Frontal cortex (tissue), 4 donors: ENCODE measurements at places on chromosomes 7 and 10.

GRCh38 chr7:127793582-127793981, 141.6 kb downstream of the SND1 start:
- DNase-seq: no peak

DNA sequence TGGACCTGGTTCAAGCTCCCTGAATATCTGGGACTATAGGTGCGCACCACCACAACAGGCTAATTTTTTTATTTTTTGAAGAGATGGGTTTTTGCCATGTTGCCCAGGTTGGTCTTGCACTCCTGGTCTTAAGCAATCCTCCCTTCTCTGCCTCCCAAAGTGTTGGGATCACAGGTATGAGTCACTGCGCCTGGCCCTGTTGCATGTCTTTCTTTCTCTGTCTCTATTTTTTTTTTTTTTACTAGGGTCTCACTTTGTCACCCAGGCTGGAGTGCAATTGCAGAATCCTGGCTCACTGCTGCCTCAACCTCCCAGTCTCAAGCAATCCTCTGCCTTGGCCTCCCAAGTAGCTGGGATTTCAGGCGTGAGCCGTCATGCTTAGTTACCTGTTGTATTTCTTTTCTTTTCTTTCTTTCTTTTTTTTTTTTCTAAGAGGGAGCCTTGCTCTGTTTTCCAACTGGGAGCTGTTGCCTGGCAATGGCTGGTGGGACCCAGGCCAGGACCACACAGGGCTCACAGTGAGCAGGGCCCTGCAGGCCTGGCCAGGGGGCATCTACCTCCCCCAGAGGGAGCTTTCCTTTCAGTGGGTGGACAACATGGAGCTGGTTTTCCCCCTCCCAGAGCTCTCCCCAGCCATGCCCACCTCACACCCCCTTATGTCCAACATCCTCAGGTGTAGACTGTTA, 6.0 kb downstream of the MYL7 start:
- no peak for DNase-seq

DNA sequence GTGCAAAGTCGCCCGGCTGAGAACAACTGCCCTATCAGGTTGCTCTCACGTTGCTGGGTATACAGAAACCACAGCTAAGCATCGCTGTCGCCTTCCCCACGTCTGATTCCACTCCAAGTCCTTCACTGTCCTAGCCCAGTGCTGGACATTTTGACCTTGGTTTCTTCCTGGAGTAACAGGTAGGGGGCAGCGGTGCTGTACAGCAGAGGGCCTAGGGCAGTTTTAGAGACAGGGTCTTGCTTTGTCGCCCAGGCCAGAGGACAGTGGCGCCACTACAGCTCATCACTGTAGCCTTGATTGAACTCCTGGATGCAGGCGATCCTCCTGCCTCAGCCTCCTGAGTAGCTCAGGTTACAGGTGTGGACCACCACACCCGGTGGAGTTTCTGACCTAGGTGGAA, 2.6 kb downstream of the CLDN15 start:
- no peak for DNase-seq

DNA sequence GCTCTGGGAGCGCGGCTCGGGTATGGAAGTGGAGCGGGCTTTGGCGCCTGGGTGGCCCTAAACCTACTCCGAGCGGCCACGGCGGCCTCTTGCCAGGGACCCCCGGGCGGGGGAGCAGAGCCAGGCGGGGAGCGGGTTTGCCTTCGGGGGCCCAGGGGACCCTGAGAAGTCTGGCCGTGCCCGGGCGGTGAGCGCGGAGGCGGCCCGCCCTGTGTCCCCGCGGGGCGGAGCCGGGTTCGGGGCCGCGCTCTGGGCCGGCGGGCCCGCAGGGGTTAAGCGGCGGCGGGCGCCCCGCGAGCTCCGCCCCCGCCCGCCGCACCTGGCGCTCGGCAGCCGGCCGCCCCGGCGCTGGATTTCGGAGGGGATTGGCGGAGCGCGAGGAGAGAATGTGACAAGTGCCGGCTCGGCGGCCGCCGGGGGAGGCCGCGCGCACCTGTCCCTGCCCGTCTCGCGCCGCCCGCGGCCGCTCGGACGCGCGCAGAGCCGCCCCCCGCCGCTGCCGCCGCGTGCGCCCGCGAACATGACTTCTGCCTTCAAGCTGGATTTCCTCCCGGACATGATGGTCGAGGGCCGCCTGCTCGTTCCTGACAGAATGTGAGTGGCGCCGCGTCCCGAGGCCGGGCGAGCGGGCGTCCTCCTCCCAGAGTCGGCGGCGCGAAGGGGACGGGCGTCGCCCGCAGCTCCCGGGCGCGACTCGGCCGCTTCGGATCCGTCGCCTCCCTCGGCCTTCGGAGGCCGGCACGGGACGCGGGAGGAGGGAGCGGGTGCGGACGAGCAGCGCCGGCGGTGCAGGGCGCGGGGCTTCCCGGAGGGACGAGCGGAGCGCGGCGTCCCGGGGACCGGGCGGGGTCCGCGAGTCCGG, at the start of gene CELF2:
TSS of gene CELF2 (plus strand) at position 303 of the 862 bp plus-strand sequence. CDS start at position 521, 218 bp downstream.
- DNase-seq: peak; percentile 42

DNA sequence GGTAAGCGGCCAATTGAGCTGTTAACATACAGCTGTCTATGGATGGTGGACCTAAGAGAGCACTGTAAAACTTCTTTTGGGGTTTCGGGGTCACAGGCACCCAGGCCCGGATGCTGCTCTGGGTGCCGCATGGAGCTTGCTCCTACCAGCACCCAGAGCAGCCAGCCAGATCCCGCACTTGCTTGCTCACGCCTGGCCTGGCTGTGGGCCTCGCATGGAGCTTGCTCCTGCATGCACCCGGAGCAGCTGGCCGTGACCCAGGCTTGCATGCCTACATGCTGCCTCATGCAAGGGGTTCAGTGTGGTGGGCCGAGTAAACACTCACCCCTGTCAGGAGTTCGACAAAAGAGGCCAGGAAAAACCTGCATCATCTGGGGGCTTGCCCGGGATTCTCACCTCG, 896.9 kb downstream of the SORCS1 start:
- no peak for DNase-seq

DNA sequence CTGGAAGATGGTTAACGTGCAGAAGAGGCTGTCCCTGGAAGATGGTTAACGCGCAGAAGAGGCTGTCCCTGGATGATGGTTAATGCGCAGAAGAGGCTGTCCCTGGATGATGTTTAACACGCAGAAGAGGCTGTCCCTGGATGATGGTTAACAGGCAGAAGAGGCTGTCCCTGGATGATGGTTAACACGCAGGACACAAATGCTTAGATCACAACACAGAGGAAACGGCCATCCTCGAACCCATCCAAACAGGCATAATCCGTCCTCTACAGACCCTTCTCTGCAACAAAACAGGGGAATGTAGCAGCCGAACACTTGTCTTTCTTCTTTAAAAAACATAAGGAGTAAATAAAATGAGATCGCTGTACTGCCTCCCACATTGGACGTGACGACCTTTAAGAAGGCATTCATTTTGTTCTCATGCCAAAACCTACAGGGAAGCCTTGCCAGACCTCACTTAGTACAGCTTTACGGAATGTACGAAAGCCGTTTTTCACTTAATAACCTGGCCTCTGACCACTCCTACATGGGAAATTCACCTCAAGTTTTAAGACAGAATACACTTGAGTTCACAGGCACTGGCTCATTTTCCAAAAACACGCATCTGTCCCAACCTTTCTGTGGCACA, 245.2 kb downstream of the ZMYND11 start:
- no peak for DNase-seq

- no peak for DNase-seq
Measured at GRCh38 chr10:83410570-83410969, 728.7 kb upstream of the GHITM start.

- no peak for DNase-seq
Measured at GRCh38 chr10:4767033-4767814, 58.8 kb upstream of the AKR1E2 start.

DNA sequence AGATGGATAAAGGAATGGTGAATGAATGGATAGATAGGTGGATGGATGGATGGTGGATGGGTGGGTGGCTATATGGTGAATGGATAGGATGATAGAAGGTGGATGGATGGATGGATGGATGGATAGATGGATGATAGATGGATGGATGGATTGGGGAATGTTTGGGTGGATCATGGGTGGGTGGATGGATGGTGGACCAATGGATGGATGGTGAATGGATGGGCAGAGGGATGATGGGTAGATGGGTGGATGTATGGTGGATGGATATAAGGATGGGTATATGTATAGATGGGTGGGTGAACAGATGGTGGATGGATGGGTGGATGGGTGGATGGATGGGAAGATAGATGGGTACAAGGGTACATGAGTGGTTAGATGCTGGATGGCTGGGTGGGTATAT, 322.4 kb downstream of the ADARB2 start:
- no peak for DNase-seq

DNA sequence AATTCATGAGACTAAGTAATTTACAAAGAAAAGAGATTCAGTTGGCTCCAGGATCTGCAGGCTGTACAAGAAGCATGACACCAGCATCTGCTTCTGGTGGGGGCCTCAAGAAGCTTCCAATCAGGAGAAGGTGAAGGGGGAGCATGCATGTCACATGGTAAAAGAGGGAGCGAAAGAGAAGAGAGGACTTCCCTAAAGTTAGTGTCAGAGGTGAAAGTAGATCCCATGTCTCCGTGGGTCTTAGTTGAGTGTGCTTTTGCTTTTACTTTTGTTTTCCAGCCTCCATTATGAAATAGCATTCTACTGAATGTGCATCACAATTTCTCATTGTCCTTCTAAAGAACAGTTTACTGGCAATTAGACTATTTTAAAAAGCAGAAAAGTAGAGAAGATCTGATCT, 213.6 kb upstream of the FZD1 start:
- no peak for DNase-seq

DNA sequence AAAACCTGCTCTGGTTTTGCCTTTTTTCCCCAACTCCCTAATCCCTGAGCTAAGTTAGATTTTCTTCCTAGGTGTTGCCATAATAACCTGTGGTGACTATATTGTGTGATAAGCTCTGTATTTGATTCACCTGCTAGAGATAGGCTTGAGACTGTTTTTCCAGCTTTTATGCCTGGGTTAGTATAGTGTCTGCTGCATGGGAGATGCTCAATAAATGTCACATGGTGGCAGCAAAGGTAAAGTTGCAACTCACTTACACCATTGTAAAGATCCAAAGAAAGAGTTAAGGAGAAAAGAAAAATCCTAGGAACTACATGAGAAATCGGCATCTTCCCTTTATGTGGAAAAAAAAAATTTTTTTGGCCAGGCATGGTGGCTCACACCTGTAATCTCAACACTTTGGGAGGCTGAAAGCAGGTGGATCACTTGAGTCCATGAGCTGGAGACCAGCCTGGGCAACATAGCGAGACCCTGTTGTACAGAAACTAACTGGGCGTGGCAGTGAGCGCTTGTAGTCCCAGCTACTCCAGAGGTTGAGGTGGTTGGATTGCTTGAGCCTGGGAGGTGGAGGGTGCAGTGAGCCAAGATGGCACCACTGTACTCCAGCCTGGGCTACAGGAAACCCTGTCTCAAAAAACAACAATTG, 3.7 kb downstream of the CCNJ start:
- no peak for DNase-seq

- DNase-seq: no peak
Measured at GRCh38 chr7:16657656-16658279, 11.8 kb downstream of the BZW2 start.

DNA sequence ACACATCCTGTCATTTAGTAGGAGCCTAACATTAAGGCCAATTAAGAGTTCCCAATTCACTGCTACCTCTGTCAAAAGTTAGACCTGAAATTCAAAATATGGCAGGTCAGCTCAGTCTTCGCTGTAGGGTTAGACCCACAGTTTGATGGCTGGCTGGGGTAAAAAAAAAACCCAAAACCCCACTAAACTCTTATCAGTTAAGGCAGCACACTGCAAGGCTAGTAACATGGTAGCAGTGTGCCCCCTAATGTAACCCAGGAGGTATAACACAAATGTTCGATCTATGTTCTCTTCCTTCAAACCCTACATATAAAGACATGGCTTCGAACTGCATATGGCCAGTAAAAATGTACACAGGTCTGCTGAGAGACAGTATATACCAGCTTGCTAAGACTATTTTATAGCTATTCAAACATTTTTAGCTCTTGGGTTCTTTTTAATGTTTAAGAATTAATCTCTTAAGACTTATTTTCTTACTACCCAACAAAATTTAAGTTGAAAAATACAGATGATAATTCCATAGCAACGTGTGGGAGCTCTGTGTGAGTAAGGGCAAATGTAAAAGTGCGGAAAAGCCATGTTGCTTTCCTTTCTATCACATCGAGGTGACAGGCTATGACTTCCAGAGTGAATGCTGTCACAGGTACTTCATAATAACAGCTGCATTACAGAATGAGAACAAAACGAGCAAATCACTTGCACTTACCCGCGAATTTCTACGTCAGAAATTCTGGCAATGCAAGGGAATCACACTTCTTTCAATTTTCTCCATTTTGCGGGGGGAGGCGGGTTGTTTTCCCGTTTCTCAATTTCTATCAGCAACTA, 168.4 kb upstream of the IMMP2L start:
- no peak for DNase-seq

- no peak for DNase-seq
Measured at GRCh38 chr10:124587811-124588211, 126.2 kb downstream of the LHPP start.

DNA sequence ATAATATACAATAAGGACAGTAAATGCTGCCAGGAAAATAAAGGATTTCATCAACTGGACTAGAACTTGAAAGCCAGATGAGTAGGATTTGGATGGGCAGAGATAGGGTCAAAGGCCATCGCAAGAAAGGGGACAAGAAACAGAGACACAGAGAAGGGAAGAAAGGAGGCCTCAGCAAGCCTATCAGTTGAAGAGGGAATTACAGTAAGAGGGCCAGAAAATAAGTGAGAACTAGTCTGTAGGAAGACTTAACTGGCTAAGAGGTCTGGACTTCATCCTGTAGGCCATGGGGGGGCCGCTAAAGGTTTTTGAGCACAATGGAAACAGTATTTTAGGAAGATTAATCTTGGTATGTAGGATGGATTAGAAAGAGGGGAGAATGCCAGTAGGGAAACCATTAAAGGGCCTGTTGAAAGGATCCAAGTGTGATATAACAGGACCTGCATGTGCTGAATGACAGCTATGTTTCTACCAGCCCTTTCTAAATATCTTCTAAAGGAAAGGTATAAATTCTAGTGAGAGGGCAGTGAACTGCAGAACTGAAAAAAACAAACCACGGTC, 174.4 kb downstream of the CHCHD3 start:
- DNase-seq: no peak

- no peak for DNase-seq
Measured at GRCh38 chr10:16612115-16612980, 90.7 kb upstream of the C1QL3 start.

GRCh38 chr10:75402486-75403143, 1.1 kb upstream of the ZNF503 start:
- DNase-seq: peak; percentile 54

DNA sequence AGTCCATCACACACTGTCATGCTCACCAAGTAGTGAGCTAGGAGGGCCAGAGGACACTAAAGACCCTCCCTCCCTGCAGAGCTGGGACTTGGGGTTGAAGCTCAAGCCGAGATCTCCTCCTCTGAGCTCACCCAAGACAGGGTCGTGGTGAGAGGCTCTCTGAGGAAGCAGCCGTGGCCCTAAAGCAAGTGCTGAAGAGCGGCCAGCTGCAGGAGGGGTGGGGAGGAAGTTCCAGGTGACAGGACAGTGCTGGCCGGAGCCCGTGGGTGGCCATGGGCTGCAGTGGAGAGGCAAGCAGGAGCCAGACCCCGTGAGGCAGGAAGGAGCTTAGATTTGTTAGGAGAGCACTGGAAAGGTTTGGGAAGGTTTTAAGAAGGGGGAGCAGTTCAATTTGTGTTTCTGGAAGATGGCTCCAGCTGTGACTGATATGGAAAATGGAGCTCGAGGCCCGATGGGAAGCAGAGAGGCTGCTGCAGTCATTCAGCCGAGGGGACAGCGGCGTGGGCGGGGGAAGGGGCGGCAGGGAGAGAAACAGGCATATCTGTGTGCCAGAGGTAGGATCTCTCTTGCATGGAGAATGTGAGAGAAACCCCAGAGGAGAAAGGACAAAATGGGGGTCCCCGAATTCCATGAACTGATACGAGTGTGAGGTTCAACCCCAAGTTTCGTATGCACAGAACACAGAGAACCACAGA, 26.9 kb upstream of the DNAAF5 start:
- DNase-seq: no peak
